ENCODE measurements at places on chromosomes 2 and 18. TPM values are rescaled to one million over a fixed set of nuclear protein-coding genes. Genes with fewer than 3 reads are reported as not detected.

Gene HOXD13
- total RNA-seq: 0.13 TPM

Gene SPEG
- 18.6 TPM for total RNA-seq

Gene CLEC4F
- not detected for total RNA-seq

Gene CHRND
- total RNA-seq: not detected

Measured in articular chondrocyte of knee joint (primary cell).